T follicular helper cell (primary cell): ENCODE measurements at places on chromosomes 4 and X.

GRCh38 chr4:127997534-127998388 is 32.6 kb downstream of the ABHD18 start:
- DNase-seq: no peak

GRCh38 chr4:83490876-83491450 is 6.1 kb upstream of the ABRAXAS1 start:
- DNase-seq: no peak

DNA sequence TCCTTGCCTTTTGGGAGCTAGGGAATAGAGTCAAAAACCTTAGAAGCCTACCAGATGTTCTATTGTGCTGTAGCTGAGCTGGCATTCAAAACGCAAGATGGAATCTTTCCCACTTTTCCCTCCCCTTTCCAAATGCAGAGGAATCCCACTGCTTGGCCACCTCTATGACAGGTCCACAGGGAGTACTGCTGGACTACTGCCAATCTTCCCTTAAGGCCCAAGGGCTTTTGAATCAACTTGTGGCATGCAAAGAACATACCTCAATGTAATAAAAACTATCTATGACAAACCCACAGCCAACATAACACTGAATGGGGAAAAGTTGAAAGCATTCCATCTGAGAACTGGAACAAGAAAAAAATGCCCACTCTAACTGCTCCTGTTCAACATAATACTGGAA is 139.2 kb upstream of the AGTR2 start:
- no peak for DNase-seq

DNA sequence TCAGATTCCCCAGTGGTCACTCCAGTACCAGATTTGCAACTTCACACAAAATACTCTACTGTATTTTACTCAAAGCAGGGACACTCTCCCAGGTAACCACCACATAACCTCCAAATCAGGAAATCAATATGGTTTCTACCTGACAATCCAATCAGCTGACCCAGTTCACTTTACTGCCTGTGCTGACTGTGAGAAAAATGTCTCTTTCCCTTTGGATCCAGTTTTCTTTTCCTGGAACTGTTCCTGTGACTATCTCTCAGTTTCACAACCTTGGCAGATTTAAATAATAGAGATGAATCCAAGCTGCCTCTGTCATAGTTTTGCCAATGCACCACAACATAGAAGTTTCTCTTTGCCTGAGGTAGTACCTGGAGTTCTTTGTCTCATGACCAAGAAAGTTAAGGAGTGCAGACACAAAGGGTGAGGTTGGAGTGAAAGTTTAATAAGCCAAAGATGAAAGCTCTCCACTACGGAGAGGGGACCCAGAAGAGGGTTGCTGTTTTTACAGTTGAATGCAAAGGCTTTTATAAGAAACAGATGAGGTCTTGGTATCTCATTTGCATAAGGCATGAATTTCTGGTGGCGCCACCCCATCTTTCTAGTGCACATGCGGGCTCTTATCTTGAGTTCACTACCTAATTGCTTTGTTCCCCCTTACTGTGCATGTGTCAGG is 29.7 kb upstream of the IL9R start:
- DNase-seq: no peak

DNA sequence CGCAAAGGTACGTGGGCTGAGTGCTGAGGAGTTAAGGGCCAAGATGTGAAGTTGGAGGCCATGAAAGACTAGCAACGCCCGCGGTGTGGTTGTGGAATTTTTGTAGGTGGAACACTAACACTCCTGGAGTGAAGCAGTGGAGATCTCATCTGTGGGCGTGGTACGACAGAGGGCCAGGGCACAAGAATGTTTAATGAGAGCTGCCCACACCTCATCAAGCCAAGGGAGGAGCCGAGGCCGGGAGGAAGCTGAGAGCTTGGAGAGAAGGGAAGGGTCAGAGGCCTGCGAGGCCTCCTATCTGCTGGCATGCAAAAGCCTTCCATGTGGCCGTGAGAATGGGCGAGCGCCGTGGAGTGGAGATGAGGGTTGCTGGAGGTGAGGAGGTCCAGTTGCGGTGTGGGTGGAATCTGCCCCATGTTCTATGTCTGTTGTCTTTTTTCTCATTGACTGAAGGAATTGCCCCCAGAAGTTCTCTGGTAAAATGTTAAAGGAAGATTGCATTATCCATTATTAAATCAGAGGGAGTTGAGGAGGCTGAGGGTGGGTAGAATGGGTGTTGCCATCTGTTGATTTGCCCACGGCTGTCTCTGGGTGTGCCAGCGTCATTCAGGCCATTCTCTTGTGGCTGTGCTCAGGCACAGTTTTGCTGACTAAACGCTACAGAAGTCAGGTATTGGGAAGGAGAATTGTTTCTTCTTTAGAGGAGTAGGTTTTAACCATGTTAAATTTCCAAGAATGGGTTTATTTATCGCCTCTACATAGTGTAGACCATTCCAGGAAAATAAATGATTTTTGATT is 19.8 kb downstream of the SNX25 start:
- DNase-seq: no peak

GRCh38 chrX:122134291-122134690 is 1049.8 kb upstream of the GRIA3 start:
- DNase-seq: no peak
